ENCODE measurements at places on chromosomes 7 and 10.

GRCh38 chr10:1560535-1561192 lies 176.7 kb downstream of the ADARB2 start:
- no peak for DNase-seq

DNA sequence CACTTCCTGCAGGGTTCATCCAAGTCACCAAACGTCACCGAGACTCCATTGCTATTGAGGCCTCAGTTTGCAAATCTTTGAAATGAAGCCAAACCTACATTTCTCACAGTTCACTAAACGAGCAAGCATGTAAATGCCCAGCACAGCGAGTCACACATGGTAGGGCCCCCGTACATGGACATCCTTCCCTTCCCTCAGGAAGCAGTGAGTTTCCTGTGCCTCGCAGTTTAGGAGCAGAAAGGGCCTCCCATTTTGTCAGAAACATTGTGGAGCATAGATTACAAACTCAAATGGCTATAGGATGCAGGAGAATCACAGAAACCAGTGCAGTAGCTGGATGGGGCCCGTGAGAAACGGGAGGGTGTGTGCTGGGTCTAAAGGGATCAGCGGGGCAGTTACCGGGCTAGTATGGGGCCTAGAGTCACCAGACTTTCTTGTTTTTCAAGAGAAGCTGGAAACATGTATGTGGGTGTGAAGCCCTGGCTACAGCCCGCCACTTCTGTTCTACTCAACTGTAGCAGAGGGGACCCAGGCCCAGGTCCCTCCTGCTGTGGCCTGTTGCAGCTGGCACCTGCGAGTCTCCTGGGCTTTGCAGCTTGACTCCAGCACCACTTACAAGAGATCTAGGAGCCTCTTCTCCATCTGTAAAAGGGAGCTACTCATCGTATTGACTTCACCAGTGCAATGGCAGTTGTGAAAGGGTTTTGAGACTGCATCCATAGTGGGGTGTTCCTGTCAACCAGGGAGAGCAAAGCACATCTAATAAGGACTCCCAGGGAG lies 14.2 kb upstream of the SLC18A3 start:
- DNase-seq = peak; percentile 70

DNA sequence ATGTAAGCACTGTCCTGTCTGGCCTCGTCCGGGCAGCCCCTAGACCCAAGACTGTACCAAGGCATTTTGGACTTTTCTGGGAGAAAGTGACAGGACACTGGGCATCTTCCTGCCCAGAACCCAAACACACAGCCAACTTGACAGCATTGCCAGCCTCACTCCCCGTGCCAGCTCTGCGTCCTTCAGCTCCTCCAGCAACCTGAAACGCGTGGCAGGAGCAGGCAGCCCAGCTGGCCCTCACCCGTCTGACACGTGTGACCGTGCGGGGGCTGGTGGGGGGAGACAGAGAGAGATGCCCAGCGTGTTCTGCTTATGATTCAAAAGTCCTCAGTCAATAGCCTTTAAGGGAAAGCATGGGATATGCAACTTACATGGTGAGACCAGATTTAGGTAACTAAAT lies 50.3 kb upstream of the SLC29A3 start:
- DNase-seq = peak; percentile 49

DNA sequence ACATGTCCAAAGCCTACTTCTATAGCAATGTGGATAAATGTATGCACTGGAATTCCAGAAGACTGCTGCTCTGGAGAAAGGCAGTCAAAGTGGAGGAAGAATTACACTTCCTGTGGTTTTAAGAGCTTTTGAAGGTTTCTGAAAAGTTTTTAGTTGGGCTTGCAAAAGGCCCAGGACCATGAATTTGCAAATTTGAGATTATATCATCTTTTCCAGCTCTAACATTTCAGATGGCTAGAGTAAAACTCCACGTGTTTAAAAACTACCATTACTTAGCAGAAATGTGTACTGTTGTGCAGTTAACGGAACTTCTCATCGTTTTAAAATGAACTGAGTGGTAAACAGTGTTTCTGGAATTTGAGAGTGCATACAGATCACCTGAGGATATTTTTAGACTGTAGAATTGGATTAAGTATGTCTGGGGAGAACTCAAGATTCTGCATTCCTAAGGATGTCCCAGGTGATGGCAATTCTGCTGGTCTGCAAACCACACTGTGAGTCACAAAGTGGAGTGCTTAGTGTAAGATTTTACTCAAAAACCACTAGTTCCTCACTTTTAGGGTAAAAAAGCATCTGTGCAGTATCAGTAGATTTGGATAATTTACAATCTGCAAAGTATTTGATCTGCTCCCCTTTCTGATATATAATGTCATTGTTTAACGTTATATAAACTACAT lies 32.9 kb upstream of the CCDC71L start:
- peak; percentile 14 for DNase-seq

DNA sequence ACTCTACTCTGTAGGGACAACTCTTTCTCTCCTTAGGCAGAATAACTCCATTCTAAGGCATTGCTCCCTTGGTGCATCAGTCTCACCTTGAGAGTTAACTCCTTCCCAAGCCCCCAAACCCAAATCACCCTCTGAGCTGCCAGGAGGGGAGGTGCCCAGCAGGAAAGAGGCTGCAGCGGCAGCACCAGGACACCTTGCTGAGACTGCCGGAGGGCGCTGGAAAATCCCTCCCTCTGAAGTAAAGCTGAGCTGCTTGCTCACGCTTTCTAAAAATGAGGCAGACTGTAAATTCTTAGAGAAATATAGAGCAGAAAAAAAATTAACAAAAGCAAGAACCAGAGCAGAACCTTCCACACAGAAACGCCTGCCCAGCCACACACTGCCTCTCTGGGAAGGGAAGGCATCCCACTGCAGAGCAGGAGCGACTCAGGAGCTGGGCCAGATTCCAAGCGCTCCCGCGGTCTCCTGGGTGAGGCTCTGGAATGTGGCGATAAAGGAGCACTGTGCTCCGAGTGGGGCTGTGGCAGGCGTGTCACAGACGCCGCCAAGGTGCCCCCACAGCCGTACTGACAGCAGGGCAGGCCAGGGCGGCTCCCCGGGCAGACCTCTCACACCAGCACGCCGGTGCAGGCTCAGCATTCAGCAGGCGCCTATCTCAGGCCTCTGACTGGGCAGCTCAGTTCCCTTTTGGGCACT lies 202.1 kb downstream of the TNS3 start:
- DNase-seq = peak; percentile 85

DNA sequence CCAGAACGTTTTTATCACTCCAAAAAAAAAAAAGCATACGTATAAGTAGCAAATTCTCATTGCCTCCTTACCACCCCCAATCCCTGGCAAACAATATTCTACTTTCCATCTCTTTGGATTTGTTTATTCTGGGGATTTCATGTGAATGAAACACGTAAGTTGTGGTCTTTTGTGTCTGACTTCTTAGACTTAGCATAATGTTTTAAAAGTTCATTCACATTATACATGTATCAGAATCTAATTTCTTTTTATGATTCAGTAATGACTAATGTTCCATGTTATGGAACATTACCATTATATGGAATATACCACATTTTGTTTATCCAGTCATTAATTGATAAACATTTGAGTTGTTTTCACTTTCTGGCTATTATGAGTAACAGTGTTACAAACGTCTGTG lies 12.5 kb upstream of the KLHL7 start:
- DNase-seq = peak; percentile 53

DNA sequence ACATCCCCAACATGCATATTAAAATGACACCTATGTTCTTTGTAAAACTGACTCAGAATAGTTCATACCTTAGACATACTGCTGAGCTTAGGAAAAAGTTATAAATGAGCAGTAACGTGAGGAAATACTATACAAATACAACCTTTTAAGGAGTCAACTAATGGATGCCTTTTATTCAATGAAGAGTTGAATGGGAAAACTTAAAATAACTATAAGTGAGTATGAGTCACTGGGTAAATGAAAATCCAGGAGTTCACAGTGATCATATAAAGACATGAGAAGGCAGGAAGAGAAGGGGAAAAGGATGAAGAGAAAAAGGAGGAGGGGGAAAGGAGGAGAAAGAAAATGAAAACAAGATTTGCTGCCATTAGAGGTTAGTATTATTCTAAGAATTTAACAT lies 157.8 kb upstream of the PCDH15 start:
- DNase-seq = no peak
